ENCODE measurements at places on chromosomes 3 and 15.
A peak's percentile ranks its signal among the peaks of the same experiment; 100 is the strongest.

DNA sequence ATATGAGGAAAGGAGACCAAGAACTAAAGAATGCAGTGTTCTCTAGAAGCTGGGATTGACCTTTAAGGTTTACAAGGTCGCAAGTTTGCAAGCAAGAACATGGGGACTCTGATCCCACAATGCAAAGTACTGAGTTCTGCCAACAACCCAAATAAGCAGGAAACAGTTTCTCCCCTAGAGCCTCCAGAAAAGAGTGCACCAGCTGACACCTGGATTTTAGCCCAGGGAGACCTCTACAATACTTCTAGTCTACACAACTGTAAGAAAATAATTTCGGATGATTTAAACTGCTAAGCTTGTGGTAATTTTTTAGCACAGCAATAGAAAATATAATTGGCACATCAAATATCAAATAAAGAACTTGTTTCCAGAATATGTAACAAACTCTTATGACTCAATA is 46.4 kb downstream of the EHHADH start:
- DNase-seq, result no peak

DNA sequence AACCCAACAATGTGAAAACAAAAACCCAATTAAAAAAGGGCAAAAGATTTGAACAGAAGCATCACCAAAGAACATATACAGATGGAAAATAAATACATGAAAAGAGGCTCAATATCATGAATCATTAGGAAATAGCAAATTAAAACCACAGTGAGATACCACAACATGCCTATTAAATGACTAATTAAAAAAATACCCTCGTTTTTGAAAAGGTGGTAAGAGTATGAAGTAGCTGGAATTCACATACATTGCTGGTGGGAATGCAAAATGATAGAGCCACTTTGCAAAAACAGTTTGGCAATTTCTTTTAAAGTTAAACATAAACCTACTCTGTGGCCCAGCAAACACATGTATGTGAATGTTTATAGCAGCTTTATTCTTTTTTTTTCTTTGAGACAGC is 75.8 kb downstream of the B3GNT5 start:
- DNase-seq, result no peak

DNA sequence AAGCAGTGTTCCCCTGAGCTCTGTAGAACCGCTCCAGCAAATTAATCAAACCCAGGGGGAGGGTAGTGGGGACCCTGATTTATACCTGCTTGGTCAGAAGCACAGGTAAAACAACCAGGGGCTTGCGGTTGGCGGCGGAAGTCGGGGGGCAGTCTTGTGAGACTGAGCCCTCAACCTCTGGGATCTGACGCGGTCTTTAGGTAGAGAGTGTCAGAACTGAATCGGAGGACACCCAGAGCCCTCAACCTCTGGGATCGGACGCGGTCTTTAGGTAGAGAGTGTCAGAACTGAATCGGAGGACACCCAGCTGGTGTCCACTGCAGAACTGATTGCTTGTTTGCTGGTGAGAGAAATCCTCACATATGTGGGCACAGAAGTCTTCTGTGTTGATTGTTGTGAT is 12.9 kb upstream of the PAQR5 start:
- DNase-seq, result no peak

- no peak for DNase-seq
These were observed 128.2 kb upstream of the HES1 start for GRCh38 chr3:194007592-194008337.

GRCh38 chr3:132290833-132291232 is 26.4 kb upstream of the ACP3 start:
- peak; percentile 95 for DNase-seq

GRCh38 chr3:183260167-183260904 is 7.3 kb downstream of the B3GNT5 start:
- DNase-seq, result peak; percentile 83

DNA sequence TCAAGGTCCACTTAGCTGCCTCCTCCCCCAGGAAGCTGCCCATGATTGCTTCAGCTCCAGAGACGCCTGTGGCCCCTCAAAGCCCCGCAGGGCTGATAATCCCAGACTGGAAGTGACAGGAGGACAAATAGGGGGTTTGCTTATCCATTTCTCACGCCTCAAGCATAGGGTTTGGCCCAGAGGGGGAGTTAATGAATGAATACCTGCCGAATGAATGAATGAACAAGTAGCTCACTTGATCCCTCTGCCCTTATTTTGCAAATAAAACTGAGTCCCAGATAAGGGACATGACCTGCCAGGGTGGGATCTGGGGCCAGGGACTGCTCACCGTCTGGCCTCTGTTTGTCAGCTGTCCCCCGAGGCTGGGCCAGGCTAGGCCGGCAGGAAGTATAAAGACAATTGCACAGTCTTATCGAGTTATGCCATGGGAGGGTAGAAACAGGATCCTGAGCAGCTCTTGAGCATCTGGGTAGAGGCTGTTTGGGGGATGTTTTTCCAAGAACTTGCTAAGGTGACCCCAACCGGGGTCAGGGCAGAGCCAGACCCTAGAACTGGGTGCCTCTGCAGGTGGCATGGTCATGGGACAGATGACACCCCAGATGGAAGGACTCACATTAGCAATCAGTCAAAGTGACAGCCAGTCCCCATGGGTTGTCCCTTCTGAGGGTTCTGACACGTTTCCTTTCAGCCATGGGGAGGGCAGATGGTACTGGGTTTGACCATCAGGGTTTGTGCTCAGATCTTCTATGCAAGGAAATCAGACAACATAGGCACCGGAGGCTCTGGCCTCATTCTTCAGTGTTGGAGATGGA is 45.0 kb downstream of the IQSEC1 start:
- no peak for DNase-seq

DNA sequence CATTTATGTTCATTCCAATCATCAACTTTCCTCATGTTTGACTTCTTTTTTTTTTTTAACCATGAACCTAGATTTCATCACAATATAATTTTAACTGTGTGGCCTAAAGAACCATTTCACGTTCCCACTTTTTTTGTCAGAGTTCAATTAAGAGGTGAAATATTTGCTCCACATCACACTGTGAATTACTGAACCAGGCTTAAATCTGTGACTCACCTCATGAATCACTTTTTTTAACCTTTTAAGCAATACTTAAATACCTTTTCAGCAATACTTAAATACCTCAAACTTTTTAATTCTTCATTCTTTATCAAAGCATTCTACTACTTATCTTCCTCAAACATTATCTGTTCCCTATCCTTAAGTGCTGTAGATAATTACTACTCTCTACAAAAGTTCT is 137.6 kb downstream of the SI start:
- DNase-seq, result no peak

- no peak for DNase-seq
These were observed 23.3 kb downstream of the TGFBR2 start for GRCh38 chr3:30629746-30630145.

DNA sequence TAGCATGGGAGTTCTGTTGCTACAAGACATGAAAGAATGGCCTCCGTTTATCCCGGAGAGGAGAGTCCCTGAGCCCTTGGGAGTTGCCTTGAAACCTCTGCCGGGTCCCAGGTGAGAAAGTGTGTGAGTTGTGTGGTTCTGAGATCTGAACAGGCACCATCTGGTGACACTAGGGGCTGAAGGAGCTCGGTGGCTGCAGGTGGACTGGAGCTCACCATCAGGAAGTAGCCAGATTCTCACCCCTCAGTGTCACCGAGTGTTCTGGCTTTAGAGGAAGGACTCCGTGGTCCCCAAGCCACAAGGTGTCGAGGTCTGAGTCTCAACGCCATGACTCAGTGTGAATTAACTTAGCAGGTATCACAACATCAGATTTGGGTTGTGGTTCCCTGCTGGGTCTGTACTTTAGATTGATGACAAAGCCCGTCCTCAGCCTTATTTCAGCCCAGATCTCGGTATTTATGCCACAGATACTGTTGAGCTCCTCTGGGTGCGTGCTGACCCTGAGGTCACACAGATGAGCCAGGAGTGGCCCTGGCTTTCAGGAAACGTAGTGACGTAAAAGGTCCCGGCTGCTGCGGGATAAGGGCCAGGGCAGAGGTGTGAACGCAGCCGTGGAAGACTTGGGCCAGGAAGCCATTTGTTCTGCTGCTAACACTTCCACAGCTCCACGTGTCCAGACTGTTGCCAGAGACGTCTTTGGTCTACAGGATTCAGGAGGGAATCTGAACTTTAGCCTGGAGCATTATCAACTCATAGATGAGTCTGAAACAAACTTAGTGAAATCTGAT is 54.4 kb downstream of the PGPEP1L start:
- DNase-seq, result no peak

GRCh38 chr15:43403616-43404015 is 32.7 kb downstream of the TUBGCP4 start:
- no peak for DNase-seq

DNA sequence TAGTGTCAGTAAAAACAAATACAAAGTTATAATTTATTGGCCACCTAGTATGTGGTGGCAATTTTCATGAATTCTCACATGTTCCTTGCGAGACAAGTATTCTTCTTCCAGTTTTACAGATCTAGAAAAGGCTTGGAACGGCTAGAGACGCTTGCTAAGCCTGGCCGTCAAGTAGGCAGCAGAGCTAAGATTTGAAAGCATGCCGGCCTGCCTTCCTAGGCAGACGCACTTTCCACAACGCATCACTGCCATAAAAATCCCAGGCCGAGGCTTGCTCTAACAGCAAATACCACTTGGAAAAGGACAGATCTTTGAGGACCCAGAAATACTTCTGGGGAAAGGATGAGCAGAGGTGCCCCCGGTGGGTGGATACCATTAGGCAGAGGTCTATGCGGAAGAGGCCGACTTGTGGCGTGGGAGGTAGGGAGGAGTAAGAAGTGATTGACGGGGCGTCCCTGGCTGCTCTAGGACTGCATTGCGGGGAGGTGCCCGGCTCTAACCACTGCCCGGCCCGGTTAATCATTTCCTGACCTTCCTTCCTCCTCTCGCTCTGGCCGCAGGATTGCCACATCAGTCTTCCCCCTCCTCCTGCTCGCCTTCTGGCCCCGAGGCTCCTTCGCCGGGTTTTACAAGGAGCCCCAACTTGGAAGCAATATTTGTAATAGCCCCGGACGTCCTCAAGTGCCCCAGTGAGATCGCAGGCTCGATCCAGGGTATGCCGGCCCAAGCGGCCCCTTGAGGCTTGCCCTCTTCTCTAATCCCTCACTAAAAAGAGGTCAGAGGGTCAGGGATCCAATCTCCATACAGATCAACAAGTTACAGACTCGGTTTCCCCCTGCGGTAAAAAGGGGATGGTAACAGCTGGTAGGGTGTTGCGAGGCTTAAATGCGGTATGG is 1.3 kb upstream of the USP3 start:
- peak; percentile 100 for DNase-seq

Measured in KBM-7 (cell line).